ENCODE measurements at places on chromosomes 1 and 21.

DNA sequence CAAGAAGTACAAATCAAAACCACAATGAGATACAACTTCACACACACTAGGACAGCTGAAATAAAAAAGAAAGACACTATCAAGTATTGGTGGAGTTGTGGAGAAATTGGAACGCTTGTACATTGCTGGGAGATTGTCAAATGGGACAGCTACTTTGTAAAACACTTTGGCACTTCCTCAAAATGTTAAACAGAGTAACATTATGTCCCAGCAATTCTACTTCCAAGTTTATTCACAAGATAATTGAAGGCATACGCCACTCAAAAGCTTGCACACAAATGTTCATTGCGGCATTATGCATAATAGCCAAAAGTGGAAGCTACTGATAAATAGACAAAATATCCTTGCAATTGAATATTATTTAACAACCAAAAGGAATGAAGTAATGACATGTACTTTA, 199.9 kb upstream of the KCNK2 start:
- no peak for DNase-seq

DNA sequence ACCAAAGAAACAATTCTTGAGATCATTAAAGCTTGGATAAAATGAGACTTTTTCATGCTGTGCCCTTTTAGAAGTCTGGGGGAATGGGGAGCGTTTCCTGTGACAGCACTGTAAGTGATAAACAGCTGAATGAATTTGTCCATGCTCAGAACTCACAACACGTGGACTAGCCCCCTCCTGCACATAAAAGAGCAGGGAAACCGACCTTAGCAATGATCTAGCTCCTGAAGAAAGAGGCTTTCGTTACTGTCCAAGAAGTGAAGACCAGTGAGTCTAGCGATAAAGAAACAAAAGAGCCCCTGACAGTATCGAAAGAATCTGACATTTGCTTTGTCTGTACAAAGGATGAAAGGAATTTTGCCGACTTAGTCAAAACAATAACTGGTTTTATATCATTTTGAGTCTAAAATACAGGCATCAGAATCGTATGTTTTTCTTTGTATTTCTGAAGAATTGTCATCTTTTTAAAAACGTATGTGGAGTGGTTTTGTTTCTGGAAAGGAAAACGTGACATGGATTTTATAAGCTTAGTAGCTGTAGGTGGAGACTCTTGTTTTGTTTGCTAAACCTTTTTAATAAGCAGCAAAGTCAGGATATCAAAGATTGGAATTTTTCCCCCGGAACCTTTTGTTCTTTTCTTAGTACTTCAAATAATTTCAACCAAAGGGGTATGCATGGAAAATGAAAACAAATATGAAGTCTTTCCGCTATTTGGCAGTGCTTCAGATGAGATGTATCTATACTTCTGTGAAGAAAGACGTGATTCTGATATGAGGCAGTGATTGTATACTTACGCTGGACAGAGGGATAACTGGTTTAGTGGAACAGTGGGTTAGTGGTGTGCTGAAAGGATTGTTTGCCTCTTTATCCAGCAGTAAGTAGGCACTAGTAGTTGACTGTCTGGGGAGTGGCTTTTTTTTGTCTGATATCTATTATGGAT, 61.0 kb downstream of the MAST2 start:
- DNase-seq, result no peak

DNA sequence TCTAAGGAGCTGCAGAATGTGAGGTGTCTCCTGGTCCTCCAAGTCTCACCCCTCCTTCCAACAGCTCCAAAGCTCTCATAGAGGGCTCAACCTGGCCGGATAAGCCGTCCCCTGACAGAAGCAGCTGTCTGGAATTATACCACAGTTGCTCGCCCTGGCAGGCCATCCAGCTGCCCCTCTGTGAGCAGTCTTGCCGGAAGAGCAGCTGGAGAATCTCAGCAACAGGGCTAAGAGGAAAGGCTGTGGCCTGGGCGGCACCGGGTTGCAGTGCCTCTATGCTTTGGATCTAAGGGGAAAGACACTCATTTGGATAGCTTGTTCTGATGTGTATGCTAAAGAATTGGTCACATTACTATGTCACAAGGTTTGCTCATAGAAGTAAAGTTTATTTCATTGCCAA, 12.4 kb downstream of the TMCC2 start:
- no peak for DNase-seq

DNA sequence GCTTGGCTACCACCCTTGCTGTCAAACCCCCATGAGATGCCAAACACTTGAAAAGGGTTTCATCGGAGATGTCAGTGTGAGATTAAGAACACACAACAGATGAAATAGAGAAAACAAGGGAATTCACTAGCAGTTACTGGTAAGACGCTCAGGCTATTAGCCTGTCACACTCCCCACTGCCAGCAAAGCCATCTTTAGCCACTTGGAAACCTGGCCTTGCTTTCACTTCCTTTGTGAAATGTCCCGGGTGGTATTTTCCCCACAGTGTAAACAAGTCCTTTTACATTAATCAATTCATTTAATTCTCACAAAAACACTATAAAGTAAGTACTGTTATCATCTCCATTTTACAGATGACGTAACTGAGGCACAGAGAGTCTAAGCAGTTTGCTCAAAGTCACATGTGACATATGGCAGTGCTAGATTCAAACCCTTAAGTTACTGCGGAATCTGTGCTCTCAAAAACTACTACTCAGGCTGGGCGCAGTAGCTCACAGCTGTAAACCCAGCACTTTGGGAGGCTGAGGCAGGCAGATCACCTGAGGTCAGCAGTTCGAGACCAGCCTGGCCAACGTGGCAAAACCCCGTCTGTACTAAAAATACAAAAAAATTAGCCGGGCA, 32.7 kb upstream of the KHDRBS1 start:
- DNase-seq, result no peak

- DNase-seq, result no peak
Observed at GRCh38 chr1:60857851-60858250, 224.5 kb upstream of the NFIA start.

GRCh38 chr1:113965703-113966412, 13.4 kb upstream of the OLFML3 start:
- no peak for DNase-seq

DNA sequence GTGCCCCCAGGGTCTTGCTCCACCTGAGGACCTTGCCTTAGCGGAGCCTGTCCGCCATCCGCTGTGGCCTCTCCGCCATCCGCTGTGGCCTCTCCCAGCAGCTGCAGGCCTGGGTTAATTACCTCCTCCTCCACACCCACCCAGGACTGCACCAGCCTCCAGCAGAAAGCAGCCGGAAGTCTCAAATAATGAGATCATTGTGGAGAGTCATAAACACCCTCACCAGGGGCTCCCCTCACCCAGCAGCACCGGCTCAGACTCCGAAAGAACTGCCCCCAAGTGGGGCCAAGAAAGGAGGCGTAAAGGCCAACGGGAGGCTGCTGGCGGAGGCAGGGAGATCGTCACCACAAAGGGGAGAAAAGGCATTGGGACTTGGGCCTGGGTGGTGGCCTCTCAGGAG, 10.7 kb upstream of the GPR153 start:
- no peak for DNase-seq
